ENCODE measurements at places on chromosomes 7 and 10.

DNA sequence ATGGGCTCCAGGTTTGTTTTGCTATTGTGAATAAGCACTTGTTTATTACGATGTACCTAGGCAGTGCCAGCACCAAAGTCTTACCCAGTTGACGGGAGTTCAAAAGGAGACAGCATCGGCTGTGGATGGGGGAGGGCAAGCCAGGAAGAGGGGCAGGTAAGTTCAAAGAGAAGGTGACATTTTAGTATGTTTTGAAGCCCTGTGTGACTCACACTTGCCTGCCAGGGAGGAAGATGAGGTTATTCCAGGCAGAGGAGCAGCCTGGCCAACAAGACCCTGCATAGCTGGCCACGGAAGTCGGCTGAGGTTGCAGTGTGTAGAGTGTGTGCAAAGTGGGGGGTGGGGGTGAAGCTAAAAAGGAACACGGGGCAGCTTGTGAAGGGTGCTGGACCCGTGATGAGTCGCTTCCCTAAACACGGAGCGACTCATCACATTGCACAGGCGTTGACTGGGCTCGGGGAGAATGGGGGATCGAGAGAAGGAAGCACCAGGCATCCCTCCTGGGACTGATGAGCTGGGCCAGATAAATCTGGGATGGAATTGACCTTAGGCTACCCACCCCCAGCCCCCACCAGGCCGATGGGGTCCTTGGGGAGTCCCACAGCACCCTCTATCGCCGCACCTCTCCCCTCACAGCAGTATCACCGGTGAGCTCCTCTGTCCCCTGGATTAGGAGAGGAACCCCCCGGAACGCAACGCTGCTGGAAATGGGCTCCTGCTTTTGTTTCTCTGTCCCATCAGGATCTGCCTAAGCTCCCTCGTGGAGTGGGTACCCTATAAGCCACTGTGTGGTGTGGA is 97.9 kb upstream of the IKZF1 start:
- peak; percentile 89 for DNase-seq

GRCh38 chr7:23247046-23247602 is 549 bp downstream of the GPNMB start:
- no peak for DNase-seq

- DNase-seq: no peak
These were observed 22.8 kb downstream of the DNAJB6 start for GRCh38 chr7:157359581-157359980.

DNA sequence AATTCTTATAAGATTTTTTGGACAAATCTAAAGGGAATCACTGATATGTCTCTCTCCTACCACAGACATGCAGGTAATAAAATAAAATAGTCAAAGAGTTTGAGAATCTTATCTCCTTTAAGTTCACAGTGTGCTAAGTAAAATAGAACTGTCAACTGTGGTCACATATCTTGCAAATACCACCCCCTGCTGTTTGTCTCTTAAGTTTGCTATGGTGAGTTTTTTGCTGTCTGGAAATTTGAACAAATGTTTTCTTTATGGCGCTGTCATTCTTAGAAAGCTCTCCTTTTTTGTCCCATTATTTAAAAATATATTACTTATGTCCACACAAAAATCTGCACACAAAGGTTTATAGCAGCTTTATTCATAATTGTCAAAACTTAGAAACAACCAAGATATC is 19.6 kb downstream of the GIMAP5 start:
- DNase-seq: peak; percentile 48

- DNase-seq: no peak
These were observed 11.0 kb upstream of the ZNF22 start for GRCh38 chr10:44989597-44990301.

DNA sequence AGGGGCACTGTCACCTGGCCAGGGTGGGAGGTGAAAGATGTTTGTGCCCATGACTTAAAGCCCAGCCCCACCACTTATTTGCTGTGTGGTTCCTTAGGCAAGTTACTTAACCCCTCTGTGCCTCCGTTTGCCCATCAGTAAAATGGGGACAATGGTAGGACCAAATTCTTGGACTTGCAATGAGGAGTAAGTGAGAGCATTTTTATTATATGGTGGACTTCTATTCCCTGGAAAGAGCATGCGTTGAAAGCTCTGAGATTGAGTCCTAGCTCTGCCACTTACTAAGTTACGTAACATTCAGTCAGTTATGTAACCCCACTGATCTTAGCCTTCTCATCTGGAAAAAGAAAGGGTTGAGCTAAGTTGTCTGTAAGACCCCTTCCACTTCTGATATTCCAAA is 18.8 kb downstream of the VSIR start:
- no peak for DNase-seq

DNA sequence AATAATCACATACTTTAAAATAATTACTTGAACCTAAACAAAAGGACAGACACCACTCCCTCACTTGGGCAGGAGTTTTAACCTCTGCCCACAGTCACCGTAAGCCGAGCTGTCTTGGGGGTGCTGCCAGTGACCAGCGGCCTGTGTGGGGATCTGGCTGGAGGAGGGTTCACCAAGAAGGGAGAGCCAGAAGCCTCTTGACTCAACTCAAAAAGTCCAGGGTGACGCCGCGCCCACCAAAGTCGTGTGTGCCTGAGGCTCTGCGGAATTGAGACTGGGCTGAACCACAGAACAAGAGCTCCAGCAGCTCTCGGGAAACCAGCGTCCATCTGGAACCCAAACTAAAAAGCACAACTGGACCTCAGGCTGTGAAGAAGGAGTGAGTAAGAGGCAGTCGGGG is 35.8 kb downstream of the ZFAND2A start:
- DNase-seq: no peak
